Chondrocyte (in vitro differentiated cells): ENCODE measurements at places on chromosomes 4 and X. TPM values are rescaled to one million over a fixed set of nuclear protein-coding genes. Genes with fewer than 3 reads are reported as not detected.
A peak's percentile ranks its signal among the peaks of the same experiment; 100 is the strongest.

- peak; percentile 39 for DNase-seq
These were observed 9.0 kb upstream of the SLC25A6 start for GRCh38 chrX:1400742-1401471.

FRG2 gene
- total RNA-seq = not detected in 3 replicates

DNA sequence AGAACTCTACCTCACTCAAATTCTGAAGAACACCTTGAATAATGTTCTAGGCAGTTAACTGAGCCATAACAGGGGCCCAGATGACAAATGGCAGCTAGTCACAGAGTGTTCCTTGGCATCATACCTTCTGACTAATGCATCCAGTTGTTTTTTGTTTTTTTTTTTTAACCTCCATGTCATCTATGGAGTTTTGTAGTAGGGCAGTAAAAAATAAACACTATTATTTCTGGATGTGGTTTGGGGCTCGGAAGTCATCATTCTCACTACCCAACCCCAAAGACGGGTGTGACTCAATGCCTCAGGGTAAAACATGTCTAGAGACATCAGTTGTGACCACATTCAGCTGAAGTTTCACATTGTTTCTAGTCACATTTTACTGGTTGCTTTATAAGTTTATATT, 31.2 kb upstream of the MCF2 start:
- no peak for DNase-seq

- no peak for DNase-seq
These were observed 80.6 kb downstream of the MFAP3L start for GRCh38 chr4:169945636-169946035.

DNA sequence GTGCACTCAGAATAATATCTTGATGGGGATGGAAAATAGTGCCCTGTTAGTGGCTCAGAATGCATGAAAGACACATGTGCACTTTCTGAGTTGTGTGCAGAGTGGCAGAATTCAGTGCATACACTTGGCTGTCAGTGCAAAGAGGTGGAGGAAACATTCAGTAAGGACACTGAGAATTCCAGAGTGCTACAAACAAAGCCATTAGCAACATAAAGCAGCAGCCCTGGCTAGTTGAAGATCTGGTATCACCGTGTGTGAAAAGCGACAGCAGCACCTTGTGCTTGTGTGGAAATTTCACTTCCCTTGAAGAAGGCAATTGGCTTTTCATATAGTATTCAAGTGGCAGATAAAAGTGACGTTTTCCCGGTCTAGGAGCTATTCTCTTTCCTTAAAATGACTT, 810.4 kb downstream of the TRIML1 start:
- no peak for DNase-seq
